Adipose tissue (tissue), 3 donors: ENCODE measurements at places on chromosomes 7 and 10. TPM values are rescaled to one million over a fixed set of nuclear protein-coding genes. Genes with fewer than 3 reads are reported as not detected.

C10orf95 gene
- 0.06 TPM for polyA plus RNA-seq

STAMBPL1 gene
- polyA plus RNA-seq = 2.4 TPM

CYP2C8 gene
- polyA plus RNA-seq = 0.68 TPM

LOXL4 gene
- polyA plus RNA-seq = 2.8 TPM

SNX8 gene
- polyA plus RNA-seq = 11.8 TPM

TBX20 gene
- not detected for polyA plus RNA-seq

TMEM236 gene
- polyA plus RNA-seq = 0.24 TPM

CADPS2 gene
- polyA plus RNA-seq = 14.8 TPM

AKR1C2 gene
- 394 TPM for polyA plus RNA-seq

MPP7 gene
- polyA plus RNA-seq = 6.7 TPM
